ENCODE measurements at places on chromosomes 6 and 20.

DNA sequence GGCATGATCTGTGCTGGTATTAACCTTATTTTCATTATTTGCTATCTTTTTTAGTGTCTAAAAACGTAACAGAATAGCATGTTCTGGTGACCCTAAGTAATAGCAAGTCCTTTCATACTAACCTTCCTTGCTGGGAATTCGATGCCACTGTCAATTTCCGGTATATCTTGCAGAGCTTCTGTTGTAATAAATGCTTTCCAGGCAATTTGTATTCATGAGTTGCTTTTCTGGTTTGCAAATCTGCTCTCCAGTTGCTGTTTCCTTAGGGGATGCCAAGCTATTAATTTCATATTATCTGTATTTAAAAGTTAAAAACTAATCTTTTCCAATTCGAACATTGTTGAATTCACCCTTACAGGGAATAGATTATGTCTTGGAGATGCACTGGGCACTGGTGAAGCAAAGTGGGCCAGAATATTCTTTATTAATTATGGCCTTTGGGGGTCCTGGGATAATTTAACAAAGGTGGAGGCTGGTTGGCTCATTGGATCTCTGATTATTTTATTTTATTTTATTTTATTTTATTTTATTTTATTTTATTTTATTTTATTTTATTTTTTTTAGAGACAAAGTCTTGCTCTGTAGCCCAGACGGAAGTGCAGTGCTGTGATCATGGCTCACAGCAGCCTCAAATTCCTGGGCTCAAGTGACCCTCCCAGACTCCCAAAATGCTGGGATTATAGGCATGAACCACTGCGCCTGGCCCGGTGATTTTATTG lies 123.6 kb upstream of the GLP1R start:
- DNase-seq: no peak

GRCh38 chr6:8530785-8531435 lies 95.6 kb upstream of the SLC35B3 start:
- DNase-seq: no peak

- DNase-seq: no peak
These were observed 9.3 kb downstream of the TRAPPC3L start for GRCh38 chr6:116536216-116536621.

GRCh38 chr6:11770546-11771466 lies 7.8 kb downstream of the ADTRP start:
- no peak for DNase-seq

- DNase-seq: no peak
These were observed 333.8 kb downstream of the PKHD1 start for GRCh38 chr6:51753635-51754034.

- DNase-seq: no peak
These were observed 31.3 kb upstream of the AFDN start for GRCh38 chr6:167795321-167795811.

GRCh38 chr6:25147223-25147622 lies 132.0 kb upstream of the CARMIL1 start:
- no peak for DNase-seq

DNA sequence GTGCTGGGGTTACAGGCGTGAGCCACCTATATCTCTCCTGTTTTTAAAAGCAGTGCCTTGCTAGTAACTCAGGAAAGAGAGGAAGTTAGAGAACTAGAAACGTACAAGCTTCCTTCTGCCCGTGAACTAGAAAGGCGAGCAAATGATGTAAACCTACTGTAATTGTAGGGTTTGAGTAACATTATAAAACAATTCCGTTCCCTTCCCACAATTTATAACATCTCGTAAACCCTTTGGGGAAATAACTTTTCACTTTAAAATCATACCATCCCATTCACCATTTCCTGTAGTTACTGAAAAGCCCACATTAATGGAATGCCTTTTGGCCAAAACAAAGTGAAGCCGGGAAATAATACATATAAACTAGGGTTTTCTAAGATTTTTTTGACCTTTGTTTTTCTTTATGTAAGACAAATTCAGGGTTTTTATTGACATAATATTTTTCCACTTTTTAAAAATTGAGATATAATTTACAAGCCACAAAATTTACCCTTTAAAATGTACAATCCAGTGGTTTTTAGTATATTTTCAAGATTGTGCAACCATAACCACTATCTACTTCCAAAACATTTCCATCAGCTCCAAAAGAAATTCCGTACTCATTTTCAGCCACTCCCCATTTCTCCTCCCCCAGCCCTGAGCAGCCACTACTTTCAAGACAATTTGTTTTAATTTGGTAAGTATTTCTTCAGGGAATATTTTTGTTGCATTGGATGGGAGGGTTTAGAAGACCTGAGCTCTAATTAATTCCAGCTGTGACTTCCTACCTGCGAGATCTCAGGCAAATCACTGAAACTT lies 175.1 kb upstream of the PDE10A start:
- no peak for DNase-seq

GRCh38 chr20:4548552-4548951 lies 173.2 kb upstream of the PRND start:
- no peak for DNase-seq

DNA sequence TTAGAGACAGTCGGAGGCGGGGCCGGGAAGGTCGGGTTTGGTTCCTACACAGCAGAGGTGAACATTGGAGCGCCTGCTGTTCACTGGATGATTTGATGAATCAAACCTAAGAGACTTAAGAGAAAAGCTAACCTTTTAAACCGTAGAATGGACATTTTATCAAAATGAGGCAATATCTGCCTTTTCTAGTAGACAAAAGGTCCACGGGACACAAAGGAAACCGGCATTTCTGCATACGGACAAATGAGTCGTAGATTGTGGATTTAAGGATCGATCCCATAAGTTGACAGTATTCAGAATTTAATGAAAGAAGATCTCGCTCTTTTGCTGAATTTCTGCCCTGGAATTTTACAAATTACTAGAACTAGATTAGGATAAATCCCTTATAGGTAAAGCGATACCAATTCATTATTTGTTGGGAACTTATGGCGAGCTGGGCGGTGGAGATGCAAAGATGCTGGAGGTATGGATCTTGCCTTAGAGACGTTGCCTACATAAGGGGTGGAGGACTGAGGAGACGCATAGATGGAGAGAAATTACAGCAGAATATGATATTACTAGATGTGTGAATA lies 400 bp downstream of the PAK1IP1 start:
- no peak for DNase-seq

DNA sequence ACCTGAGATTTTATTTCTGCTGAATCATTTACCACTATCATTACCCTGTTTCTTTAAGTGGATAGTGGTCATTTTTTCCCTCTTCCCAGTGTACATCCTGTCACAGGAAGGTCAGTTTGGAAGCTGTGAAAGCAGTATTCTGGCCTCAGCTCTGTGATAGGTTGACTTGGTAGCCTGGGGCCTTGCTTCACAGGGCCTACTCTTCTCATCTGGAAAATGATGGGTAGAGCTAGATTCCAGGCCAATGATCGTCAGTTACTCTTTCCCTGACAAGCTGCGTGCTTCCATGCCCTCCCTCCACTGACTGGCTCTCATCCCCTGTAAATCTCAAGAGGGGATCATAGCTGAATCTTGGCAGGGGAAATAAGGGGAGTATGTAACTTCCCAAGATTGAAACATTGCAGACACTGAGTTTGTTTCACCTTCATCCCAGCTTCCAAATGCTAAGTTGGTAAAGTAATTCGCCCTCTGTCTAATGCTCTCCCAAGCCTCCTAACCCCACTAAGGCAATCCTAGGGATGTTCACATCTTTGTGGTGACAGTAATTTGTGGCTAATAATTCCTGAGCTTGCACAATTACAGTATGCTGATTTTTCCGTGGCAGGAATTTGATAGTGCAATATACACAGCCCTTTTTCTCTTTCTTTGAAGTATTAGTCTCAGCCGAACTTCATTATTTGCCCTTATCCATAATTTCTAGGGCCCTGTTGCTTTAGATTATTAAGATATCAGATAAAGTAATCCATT lies 51.2 kb downstream of the VAPB start:
- no peak for DNase-seq

DNA sequence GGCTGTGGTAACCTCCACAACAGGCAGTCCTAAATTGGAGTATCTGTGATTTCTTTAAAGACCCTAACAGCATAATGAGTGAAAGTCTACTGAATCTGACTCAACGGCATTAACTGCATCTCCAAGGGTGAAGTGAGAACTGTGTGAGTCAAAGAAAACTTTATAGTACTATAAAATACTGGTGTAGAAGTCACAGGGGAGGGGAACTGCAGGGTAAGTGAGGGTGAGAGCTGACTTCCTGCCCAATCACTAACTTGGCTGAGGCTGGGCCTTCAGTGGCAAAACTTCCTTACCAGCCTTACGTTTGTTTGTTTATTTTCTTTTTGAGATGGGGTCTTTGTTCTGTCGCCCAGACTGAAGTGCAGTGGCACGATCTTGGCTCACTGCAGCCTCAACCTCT lies 109.8 kb downstream of the PTPRK start:
- DNase-seq: no peak

- DNase-seq: no peak
These were observed 1.5 kb downstream of the TREM2 start for GRCh38 chr6:41161380-41161779.

GRCh38 chr6:41373627-41373918 lies 38.2 kb downstream of the NCR2 start:
- DNase-seq: no peak

DNA sequence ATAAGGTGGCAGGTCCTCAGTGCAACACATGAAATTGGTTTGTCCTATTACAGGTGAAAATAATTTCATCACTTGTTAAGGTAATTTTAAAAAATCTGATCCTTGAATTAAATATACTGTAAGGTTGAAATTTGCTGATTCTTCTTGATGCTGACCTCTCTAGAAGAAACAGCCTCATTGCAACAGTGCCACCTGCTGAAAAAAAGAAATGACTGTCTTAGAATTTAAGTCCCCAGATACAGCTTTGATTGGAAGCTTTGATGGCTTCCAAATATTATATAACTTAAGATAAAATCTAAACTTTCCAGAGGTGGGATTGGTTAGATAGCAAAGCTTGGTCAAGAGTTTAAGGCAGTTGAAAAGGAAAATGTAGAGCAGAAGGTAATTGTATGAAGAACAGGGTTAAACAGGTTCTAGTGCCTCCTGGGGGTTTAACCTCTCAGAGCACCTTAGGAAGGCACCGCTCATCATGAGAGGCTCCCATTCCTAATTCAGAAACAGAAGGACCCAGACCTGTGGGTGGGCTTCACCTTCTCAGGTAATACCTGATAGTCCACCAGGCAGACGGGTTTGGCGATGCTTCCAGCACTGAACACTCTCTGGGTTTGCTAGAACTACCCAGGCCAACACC lies 401.0 kb downstream of the PAX1 start:
- DNase-seq: no peak

DNA sequence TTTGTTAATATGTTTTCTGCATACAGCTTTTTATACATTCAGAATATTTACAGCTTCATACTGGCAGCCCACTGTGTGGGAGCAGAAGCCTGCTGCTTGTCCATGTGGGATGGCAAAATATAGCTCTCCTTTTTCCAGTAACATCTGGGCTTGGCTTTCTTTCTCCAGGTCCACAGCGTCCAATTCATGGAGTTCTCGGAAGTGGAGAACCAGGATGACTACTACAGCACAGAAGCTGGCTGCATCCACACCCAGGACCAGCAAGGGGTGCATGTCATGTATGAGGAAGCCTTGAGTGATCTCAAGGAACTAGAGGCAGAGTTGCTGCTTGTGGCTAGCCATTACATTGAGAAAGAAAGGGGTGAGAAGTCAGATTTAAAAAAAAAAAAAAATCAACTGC lies 143.1 kb downstream of the CD164 start:
- no peak for DNase-seq

DNA sequence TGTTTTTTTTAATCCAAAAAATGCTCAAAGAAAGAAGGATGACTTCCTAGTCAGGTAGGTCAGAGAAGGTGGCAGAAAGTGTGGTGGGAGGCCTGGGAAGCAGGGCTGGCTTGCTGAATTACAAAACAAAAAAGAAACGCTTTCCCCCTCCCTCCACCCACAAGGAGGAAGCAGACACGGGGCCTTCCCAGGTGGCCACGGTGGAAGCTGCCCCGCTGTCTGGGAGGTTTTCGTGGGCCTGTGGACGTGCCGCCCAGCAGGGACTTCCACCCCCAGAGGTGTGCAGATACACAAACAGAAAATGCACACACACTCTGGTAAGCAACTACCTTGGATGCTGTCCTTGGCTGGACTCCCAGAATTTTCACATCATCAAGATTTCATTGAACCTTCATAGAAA lies 198.2 kb upstream of the CDH4 start:
- DNase-seq: no peak

GRCh38 chr6:117200067-117200466 lies 65.3 kb upstream of the VGLL2 start:
- DNase-seq: no peak

GRCh38 chr20:18091623-18092022 lies 33.9 kb upstream of the OVOL2 start:
- no peak for DNase-seq

DNA sequence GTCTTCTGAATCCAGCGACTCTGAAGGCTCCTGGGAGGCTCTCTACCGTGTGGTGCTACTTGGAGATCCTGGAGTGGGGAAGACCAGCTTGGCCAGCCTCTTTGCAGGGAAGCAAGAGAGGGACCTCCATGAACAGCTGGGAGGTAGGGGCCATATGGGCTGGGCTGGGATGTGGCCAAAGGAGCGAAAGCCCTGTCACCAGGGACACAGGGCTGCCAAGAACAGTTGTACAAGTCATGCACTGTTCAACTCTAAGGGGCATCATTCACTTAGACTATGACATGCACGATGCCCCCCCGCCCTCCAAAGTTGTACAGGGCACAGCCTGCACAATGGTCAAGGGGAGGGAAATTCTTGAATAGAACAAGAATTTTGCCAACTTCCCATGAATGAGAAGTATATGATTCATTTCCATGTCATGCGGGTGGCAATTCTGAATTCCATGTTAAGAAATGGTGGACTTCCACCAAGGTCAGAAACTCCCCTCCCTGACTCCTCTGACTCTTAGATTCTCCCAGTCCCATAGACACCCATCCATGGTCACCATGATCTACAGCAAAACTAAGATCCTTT lies 1.6 kb downstream of the REM1 start:
- DNase-seq: no peak

DNA sequence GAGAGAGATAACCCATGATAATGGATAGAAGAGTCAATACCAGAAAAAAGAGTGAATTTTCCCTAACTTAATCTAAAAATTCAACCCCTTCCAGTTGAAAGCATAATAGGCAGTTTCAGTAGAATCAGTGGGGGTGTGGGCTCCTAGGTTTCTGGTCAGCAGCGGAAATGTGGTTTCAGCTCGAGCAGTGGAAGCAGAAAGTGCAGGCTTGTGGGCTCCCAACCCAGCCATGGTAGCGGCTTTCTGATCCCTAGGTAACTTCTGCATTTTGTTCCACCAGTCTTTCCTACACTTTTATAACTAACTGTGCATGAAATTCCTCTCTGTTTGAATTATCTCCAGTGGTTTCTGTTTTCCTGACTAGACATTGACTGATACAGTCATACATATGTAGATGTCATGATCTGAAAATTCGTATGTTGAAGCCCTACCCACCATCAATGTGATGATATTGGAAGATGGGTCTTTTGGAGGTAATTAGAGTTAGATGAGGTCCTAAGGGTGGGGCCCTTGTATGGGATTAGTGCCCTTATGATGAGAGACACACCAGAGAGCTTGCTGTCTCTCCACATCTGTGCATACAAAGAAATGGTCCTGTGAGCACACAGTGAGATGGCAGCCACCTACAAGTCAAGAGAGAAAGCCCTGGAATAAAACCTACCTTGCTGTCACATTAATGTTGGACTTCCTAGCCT lies 6.5 kb upstream of the DDO start:
- no peak for DNase-seq
